Stimulated activated CD8-positive, alpha-beta memory T cell treated with anti-CD3 and anti-CD28 coated beads, Interleukin-4, amount 100 ng/mL, for 1 hour (primary cell): ENCODE measurements at places on chromosomes 2 and 18.

GRCh38 chr2:174771136-174771535 lies 6.9 kb upstream of the CHRNA1 start:
- DNase-seq: no peak

DNA sequence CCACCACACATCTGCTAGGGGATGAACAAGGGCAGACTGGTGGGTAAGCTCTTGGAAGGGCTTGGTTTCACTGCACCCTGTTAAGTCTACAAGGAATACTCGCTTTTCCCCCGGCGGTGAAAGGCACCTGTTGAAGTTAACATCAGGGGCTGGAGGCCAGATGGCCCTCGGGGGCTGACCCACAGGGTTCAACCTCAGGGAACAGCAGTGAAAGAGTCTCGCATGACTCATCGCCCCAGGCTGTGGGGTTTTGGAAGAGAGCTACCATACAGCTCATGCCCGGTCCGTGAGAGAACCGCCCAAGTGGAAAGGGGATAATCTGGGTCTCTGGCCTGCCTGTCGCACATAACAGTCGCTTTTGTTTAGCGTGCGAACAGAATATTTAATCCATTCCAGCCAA lies 748.0 kb downstream of the DPP10 start:
- no peak for DNase-seq

DNA sequence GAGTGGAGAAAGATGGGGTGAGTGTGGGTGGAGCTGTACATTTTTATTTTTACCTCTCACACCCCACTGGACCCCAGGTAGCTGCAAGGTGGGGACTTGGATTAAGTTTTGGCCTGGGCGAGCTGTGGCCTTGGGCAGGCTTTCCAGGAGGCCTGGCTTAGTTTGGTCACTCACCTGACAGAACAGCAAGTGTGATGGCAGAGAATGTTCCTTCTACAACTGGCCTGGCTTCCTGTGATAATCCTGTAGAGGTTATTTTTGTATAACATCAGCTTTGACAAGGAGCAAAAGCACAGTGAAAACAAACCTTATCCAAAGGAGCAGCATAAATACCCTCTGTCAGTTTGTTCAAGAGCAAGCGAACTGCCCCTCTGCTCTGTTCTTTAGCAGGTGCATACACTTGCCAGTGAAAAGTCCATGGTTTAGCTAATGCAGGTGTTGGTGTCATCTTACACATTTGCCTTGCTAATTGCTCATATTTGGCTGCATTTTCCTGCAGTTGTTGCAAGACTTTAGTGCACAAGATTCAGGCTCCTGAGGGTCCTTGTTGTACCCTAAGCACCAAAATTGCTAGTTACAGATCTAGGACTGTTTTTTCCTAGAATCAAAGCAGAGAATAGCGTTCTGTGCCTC lies 6.3 kb downstream of the THNSL2 start:
- no peak for DNase-seq

DNA sequence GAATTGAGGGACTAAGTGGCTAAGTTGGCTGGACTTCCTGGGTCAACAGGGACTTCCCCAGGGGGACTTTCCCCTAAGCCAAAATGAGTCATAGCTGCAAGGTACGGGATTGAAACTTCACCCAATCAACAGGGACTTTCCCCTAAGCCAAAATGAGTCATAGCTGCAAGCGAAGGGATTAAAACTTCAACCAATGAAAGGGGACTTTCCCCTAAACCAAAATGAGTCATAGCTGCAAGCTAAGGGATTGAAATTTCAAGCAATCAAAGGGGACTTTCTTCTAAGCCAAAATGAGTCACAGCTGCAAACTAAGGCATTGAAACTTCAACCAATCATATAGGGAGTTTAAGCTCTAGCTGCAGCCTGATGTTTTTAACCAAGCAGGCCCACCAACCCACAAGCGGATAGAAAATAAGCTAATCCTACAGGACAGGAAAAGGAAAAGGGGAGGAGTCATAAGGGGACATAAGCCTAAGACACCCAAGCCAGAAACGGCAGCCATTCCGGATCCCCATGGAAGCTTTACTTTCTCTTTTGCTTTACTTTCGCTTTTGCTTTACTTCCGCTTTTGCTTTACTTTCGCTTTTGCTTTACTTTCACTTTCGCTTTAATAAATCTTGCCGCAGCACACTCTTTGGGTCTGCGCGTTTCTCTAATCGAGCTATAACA lies 1375.4 kb upstream of the CELF4 start:
- DNase-seq: peak; percentile 9

DNA sequence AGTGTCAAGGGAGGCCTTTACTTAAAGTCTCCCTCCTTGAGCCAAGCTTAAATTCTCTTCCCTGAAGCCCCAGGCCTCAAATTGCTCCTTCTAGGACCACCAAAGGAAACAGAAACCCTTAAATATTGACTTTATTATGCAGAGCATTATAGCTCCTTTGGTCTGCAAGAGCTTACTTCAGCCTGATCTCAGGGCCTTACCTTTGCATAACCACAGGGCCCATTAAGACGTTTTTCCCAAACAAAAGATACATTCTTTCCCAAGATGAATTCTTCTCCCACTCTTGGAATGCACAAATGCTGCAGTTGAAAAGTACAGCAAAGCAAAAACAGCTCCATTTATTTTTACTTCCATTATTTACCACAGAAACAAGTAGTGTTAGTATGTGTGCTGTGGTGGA lies 130.8 kb downstream of the B3GNT2 start:
- no peak for DNase-seq

- no peak for DNase-seq
Measured at GRCh38 chr2:60872510-60872928, 8.9 kb upstream of the REL start.

DNA sequence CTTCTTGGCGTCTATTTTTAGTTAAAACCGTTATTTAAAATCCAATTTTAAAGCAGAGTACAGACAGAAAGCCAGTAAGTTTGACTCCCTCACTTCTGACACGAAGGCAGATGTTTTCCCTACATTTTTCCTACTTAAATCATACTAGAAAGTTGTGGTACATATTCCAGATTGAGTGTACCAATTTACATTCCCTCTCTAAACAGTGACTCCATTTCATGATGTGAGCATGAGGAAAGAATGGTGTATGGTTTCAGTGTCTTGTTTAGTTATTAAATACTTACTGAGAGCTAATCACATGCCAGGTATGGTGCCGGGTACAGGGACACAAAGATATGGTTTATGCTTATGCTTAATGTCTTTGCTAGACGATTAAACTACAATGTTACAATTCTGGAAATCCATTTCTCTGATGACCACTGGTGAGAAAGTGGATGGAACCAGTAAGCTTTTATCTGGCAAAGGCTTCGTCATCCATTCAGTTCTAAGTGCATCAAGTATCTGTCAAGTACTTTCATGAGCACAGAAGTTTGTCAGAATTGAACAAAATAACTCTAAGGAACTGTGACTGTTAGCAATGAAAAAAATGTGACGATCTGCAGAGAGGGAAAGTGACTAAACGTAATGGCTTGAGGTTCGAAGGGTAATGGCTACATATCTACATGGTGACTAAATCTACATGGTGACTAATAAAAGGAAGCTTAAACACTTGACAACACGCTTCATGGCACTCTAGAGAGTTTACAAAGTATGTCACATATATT lies 25.7 kb downstream of the MAP4K3 start:
- DNase-seq: no peak

DNA sequence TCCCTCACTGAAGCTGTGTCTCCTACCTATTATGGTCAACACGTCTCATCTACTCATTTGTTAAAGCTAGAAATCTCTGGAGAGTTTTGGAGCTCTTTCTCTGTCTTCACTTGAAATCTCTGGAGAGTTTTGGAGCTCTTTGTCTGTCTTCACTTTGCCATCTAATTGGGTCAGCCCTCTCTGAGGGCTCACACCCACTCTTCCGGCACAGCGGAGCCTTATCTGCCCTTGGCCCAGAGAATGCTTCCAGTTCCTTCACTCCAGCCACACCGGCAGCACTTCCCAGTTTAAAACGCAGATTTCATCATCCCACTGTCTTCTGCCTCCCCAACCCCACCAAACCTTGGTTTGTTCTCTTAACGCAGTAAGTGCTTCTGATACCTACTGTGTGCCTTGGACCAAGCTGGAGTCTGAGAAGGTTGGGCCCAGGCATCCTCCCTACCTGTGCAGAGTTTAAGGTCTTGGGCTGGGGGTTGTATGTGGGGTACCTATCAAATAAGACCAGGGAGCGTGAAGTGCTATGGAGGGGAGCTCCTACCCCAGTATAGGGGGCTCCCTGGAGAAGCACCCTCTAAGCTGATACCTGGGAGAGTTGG lies 5.0 kb downstream of the HPCAL1 start:
- DNase-seq: no peak

DNA sequence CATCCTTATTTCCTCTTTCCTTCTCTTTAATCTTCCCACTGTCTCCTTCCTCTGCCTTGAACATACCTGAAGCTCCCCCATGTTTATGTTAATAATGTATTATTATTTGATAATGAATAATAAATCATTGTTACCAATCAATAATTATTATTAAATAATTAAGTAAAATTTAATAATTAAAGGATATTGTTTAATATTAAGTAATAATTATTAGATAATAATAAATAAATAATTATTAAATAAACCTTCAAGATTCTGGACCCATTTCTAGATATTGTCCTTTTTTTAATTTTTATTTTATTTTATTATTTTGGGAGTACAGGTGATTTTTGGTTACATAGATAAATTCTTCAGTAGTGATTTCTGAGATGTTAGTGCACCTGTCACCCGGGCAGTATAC lies 7.4 kb upstream of the EVA1A start:
- DNase-seq: no peak

DNA sequence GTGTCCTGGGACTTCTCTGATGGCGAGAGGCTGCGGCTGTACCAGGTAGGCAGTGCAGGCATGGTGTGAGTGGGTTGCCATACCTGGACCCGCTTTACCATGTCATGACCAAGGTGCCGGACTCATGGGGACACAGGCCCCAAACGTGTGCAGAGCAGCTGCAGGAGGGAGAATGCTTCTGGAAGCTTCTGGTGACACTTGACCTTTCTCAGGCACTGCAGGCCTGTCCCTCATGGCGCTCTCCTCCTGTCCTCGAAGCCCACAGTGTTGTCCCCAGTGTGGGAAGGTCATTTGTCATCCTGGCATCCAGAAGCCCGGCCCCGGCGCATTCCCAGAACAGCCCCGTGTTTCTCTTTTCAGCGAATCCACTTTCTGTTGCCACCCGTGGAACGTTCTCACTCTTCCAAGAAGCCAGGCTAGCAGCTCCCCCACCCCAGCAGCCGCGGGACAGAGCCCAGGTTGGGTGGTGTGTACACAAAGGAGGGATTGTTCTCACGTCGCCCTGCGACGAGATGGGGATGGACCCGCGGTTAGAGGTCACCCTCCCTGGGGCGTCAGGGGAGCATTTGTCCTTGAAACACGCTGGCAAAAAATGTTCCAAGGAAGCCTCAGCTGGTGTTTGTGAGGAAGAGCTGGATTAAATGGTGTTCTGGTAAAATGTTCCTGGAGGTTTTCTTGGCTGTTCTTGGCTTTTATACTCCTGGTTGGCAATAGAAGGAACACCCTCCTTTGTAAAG lies 43.7 kb downstream of the SH3BP4 start:
- no peak for DNase-seq

DNA sequence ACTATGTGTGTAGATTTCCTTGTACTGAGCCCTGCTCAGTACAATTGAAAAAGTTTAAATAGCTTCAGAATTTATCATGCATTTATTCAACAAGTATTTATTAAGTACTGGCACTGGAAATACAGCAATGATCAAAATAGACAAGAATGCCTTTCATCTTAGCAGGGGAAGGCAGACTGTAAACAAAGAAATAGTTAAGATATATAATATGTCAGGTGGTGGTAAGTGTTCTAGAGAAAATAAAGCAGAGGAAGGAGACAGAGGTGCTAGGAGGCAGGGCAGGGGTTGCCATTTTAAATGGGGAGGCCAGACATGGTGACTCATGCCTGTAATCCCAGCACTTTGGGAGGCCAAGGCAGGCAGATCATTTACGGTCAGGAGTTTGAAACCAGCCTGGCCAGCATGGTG lies 13.6 kb upstream of the LIPG start:
- no peak for DNase-seq

- DNase-seq: no peak
Measured at GRCh38 chr2:43370705-43371104, 144.3 kb upstream of the ZFP36L2 start.

DNA sequence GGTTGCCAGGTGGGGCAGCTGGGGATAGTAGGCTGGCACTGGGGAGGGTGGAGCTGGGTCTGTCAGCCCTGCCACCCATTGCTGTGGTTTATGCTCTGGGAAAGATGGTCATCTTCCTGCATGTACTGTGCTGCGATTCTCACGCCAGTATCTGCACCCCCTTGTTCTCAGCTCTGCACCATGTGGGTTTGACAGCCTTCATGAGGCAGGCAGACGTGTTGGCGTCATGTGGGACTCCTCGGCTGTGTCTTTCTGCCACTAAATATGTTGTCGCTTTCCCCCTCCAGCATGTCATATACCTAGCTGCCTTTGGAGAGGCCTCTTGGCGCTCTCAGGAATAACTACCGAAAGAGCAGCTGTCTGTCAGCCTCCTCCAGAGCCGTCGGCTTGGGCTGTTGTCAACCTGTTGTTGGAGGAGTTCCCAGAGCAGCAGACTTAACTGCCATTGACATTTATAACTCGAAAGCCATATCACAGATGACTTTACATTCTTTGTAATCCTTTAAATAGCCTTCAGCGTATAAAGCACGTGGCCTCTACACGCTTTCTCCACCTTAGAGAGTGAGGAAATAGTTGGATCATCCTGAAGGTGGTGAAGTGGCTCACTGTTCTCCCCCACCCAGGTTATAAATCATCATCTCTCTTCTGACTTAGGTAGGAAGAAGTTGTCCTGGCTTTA lies 80.4 kb upstream of the MGAT5 start:
- DNase-seq: no peak

GRCh38 chr2:19574778-19575260 lies 216.4 kb upstream of the OSR1 start:
- DNase-seq: no peak

DNA sequence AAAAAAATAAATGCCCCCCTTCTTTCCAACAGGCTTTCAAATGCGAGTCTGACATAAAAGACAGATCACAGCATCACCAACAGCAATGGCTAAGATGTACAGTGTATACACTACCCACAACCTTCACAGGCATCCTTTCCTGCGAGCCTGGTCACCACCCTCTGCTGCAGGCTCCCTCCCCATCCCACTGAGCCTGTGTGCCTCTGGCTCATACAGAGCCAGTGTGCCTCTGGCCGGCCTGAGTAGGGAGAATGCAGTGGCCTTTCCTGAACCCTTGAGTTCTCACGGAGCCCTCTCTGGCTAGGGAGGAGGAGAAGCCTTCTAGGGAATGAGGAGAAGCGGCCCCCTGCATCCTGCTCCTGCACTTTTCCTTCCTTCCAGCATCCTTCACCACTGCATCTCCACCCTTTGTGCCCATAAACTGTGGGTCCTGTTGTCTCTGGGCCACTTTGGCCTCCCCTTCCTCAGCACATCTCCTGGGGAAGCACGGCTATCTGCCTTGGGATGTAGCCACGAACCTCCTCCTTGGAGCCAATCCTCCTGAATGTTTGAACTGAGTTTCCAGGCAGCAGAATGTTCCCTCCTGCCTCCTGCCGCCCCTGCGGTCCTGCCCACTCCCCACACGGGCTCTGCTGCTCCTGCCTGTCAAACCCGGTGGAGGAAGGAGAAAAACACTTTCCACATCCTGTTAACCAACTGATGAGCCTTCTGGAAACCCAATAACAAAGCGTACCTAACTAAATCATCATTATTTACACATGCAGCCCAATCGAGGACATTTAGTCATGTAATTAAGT lies 22.5 kb downstream of the GYPC start:
- no peak for DNase-seq
